ENCODE measurements at places on chromosomes 13 and 19.

GRCh38 chr13:92510416-92510815, 716.2 kb upstream of the GPC6 start:
- H3K27me3 ChIP-seq, result no peaks in the 10 kb centered on the region
- H3K36me3 ChIP-seq, result no peaks in the 10 kb centered on the region
- no peak for DNase-seq
- H3K4me3 ChIP-seq, result no peak overlapping the region
- H3K4me1 ChIP-seq, result no peaks in the 10 kb centered on the region

DNA sequence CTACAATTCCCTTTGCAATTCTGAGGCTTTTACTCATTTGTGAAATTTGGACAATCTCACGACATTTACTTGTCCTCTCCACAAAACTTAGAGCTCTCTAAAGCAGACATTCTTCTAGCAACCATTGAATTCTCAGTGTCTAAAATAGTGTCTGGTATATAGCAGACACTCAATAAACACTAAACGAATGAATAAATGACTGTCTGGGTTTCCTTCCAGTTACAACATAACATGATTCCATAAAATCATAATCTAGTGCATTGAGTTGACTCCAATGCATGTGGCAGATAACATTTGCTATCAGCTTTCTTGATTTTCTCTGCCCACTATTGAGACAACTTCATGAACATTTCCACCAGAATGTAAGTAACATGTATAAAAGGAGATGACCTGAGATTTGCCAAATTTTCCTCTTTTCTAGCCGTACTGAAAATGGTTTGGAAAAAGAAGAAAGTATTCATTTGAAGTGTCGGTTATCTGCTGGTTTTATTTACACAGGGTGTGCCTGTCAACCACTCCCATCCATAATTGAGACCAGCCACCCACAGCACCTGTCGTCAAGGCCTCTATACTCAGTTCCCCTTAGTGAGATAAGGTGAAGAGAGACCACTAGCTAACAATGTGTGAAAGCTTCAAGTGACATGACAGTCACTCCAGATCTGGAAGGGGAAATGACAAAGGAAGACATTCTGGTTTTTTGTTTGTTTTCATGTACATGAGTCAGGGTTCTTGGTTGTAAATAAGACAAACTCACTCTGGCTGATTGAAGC, 4.8 kb upstream of the SERP2 start:
- H3K4me1 ChIP-seq, result no peaks in the 10 kb centered on the region
- no peak overlapping the region for H3K27ac ChIP-seq

DNA sequence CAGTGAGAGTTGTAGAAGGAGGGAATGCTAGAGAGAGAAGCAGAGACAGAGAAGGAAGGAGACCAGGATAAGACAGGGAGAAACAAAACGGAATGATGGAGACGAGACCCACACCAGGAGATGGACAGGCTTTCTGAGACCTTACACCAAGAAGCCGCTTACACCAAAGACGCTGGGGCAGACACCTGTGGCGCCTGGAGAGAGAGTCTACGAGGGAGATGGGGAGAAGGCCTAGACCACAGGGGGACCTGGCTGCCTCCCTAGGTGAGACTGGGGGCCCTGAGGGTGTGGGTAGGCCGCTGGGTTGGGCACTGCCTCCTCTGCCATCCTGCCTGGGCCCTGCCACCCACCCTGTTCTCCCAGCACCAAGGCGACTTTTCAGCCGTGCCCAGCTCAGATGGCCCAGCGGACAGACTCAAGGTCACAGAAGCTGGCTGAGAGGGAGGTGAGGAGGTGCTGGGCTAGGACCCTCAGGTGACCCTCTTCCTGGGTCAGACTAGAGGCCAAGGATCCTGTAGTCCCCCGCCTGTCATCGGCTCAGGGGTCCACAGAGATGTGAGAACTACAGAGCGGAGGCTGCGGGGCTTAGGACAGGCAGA, 5.0 kb downstream of the PLIN5 start:
- H3K27ac ChIP-seq, result no peak overlapping the region
- H3K27me3 ChIP-seq, result no peaks in the 10 kb centered on the region
- no peak overlapping the region for H3K4me3 ChIP-seq
- no peaks in the 10 kb centered on the region for H3K4me1 ChIP-seq
- no peak for DNase-seq
- H3K36me3 ChIP-seq, result no peaks in the 10 kb centered on the region

DNA sequence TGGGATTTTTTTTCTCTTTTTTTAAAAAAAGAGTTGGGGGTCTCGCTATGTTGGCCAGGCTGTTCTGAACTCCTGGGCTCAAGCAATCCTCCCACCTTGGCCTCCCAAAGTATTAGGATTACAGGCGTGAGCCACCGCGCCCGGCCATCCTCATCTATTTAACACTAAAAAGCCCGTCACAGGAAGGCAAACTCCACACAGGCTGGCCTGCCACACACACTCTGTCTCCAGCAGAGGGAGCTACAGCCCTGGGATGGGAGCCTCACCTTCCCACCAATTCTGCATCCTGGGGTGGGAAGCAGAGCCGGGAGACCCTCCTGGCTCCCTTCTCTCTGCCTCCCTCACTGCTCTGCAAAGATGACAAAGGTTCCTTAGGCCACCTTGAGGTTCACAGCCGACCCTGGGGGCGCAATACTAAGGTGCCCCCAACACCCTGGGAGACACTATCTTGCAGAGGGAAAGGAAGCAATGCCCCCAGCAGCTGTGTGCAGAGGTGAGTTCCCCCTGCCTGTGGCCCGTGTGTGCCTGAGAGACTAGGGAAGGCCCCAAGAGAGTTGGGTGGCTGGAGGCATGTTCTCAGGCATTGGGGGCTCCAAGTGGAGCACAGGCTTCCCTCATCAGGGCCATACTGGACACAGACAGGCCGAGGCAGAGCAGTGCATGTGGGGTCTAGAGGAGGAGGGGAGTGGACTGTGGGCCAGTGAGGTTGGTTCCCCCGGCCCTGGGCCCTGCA, 27.4 kb upstream of the TIMM44 start:
- H3K27ac ChIP-seq, result no peak overlapping the region
- H3K27me3 ChIP-seq, result no peaks in the 10 kb centered on the region
- peaks cover 92% of the 10 kb centered on the region for H3K36me3 ChIP-seq
- no peak overlapping the region for H3K4me3 ChIP-seq

DNA sequence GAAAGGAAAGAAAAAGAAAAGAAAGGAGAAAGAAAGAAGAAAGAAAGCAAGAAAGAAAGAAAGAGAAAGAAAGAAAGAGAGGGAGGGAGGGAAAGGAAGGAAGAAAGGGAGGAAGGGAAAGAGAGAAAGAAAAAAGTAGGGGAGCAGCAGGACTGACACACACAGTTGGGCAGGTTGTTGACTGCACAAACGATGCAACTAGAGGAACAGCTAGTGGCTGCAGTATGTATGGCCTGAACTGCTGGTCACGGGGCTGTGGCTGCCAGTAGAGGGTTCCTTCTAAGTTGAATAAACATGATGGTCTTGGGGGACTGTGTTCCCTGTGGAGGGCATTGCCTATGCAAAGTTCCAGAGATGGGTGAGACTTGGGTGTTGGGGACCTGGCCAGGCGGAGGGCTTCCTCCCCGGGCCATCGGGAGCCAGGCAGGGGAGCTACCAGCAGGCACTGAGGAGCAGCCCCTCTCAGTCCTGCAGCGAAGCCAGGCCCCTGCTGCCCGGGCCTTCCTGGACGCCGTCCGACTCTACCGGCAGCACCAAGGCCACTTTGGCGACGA, 16.7 kb upstream of the COLGALT1 start:
- H3K27ac ChIP-seq, result no peak overlapping the region
- no peak for DNase-seq
- no peaks in the 10 kb centered on the region for H3K36me3 ChIP-seq
- H3K27me3 ChIP-seq, result peaks cover 5% of the 10 kb centered on the region
- no peak overlapping the region for H3K4me3 ChIP-seq
- peaks cover 13% of the 10 kb centered on the region for H3K4me1 ChIP-seq

DNA sequence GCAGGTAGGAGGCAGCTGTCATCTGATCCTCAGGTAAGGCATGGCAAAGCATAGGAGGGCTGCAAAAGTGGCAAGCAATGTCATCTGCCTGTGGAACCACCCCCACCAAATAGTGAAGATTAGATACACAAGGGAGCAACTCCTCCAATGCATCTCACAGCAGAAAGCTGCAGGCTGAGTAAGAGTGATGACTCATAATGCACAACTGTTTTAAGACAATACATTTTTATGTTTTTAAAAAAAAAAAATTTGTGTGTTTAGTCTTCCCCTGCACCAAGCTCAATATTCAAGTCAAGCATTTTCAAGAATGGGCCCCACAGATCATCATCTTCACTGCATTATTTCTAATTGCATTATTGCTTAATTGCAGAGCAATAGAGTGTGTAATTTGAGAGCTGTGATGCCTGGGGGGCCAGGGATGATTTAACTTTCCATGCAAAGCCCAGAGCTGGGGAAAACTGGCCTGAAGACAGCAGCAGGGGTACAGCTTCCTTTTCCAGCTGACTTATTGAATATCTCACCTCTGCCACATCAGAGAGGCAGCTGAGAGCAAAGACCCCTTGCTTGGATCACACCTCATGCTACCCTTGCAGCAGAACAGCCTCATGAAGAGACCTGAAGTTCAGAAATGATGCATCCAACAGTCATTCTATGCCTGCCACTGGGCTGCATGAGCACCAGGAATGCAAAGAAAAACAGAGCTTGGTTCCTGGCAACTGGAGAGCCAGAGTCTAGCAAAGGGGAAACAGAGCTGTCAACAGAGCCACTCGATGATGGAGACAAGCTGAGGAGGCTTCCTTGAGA, 22.7 kb upstream of the POP4 start:
- 0 out of 2 replicates have a peak, but pooled peaks cover 3% of the 10 kb centered on the region for H3K4me1 ChIP-seq
- no peaks in the 10 kb centered on the region for H3K36me3 ChIP-seq
- H3K27me3 ChIP-seq, result no peaks in the 10 kb centered on the region
- DNase-seq, result no peak

DNA sequence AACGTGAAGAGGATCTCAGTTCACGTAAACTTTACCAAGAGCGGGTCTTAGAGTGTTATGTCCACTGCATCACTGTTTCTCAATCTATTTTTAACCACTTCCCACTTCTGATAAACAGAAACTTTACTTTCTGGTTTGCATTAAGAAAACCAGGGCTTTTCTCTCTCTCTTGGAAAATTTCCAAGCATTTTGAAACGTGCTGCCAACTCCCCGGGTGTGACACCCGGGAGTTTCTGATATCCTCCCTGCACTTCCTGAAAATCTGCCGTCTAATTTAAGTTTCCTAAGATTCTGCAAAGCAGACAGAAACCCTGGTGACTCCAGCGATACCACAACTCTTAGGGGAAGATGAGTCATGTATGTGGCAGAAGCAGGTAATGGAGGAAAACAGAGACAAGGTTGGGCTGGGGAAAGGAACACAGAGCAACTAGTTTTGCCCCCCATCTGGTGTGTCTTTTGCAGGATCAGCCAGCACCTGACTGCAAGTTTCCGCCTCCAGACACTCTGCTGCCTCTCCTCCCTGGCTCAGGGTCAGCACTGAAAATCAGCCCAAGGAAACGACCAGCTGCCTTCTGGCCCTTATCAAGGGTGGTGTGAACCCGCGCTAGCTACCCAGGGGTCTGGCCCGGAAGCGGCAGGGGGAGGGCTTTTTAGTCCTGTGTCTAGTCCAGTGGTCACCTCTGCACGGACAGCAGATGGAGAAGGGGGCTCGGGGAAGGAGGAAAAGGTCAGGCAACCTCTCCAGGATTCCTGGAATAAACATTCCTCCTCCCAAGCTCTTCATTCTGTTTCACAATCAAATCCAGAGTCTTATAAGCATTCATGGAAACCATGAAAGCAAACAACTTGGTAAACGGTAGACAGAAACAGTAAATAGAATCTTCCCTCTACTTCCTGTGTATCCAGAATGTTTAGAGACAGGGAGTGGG, 11.3 kb upstream of the FFAR2 start:
- peaks cover 3% of the 10 kb centered on the region for H3K27me3 ChIP-seq
- H3K4me3 ChIP-seq, result no peak overlapping the region
- H3K36me3 ChIP-seq, result no peaks in the 10 kb centered on the region

- peak; percentile 30 for DNase-seq
- H3K27me3 ChIP-seq, result no peaks in the 10 kb centered on the region
- H3K4me1 ChIP-seq, result peaks cover 3% of the 10 kb centered on the region
- H3K27ac ChIP-seq, result no peak overlapping the region
Measured at GRCh38 chr13:49927755-49928154, 8.4 kb downstream of the SPRYD7 start.

DNA sequence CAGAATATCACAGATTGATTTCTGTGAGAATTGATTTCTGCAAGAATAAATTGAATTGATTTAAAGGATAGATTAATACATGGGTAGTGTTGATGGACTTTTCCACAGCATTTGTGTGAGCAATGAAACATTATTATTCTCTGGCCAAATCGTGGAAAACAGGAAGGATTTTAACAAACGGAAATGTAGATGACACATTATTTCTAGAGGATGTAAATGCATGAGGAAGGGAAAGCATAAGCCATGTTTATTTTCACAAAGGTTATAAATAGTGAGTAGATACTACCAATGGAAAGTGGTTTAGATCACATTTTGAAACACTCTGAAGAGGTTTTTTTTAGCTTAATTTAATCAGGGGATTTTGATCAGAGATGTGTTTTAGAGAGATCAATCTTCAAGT, 1534.6 kb upstream of the MIR17HG start:
- no peak for DNase-seq
- H3K36me3 ChIP-seq, result no peaks in the 10 kb centered on the region
- H3K27me3 ChIP-seq, result no peaks in the 10 kb centered on the region
- H3K4me3 ChIP-seq, result no peak overlapping the region
- no peak overlapping the region for H3K27ac ChIP-seq

GRCh38 chr19:10076535-10076934, 9.6 kb upstream of the SHFL start:
- H3K27me3 ChIP-seq, result no peaks in the 10 kb centered on the region
- H3K27ac ChIP-seq, result no peak overlapping the region
- H3K36me3 ChIP-seq, result no peaks in the 10 kb centered on the region
- no peak overlapping the region for H3K4me3 ChIP-seq
- DNase-seq, result no peak

DNA sequence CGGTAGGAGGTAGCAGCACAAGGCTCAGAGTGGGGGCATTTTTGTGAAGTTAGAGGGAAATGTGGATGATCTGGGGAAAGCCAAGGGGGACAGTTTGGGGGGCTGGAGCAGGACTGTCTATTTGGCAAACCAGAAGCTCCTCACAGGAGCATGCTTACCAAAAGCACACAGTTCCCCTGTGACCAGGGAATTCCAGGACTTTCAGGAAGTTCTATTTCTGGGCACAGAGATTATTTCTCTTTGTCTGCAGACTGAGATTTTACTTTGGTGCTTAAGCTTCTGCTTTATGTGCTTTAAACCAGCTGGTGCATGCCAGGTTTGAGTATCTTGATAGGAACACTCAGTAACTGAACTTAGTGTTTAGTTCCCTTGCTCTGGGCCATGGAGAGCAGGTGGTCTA, 525.3 kb downstream of the DIAPH3 start:
- no peaks in the 10 kb centered on the region for H3K4me1 ChIP-seq
- no peak overlapping the region for H3K4me3 ChIP-seq
- H3K27me3 ChIP-seq, result no peaks in the 10 kb centered on the region
- no peaks in the 10 kb centered on the region for H3K36me3 ChIP-seq
- no peak for DNase-seq
- H3K27ac ChIP-seq, result no peak overlapping the region

GRCh38 chr13:43848001-43848649, 31.4 kb downstream of the CCDC122 start:
- DNase-seq, result no peak
- H3K4me3 ChIP-seq, result no peak overlapping the region
- no peak overlapping the region for H3K27ac ChIP-seq
- no peaks in the 10 kb centered on the region for H3K36me3 ChIP-seq
- no peaks in the 10 kb centered on the region for H3K27me3 ChIP-seq

- no peak overlapping the region for H3K27ac ChIP-seq
- DNase-seq, result no peak
- H3K36me3 ChIP-seq, result no peaks in the 10 kb centered on the region
- H3K4me3 ChIP-seq, result no peak overlapping the region
Measured at GRCh38 chr19:7742991-7743390, 4.3 kb downstream of the CD209 start.

- no peak for DNase-seq
- H3K27ac ChIP-seq, result no peak within 1 kb of the TSS
- no peaks in the 10 kb centered on the region for H3K36me3 ChIP-seq
Measured at GRCh38 chr19:39296055-39296645, at the start of gene IFNL1. Gene IFNL1 (plus strand): TSS chr19:39296407. CDS start chr19:39296422, 15 bp downstream.

All from DND-41 (cell line).